Activated T-helper 1 cell treated with Interleukin-2 at 50 U/mL for 16 hours (primary cell): ENCODE measurements at places on chromosomes 6 and 20.

DNA sequence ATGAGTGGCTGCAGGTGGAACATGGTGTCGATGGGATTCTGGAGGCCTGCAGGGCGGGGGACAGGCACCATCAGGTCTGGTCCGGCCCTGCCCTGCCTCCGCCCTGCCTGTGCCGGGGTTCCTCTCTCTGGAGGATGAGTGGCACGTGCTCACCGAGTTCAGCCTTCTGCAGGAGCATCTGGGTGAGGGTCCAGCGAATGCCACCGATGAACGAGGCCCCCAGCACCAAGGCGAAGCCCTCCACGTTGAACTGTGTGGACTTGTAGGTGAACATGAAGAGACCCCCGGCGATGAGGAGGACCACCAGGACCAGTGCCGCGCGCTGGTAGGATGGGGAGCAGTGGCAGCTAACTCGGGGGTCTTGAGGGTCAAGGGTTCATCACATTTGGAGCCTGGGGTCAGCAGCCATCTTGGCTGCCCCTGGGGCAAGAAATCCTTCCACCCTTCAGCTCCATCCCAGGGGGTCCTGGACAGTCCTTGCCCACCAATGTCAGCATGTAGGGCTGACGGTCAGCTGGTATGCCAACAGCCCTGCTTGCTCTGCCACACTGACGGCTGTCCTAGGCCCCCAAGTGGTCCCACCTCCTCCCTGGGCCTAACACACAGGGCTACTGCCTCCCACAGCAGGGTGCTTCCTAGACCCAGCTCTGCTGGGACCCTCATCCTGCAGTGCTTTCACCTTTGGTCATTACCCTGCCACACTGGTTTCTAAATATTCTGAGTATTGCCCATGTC, 46.8 kb upstream of the CDH22 start:
- no peak for DNase-seq

GRCh38 chr20:56573986-56574385, 40.9 kb downstream of the FAM209B start:
- DNase-seq = no peak

DNA sequence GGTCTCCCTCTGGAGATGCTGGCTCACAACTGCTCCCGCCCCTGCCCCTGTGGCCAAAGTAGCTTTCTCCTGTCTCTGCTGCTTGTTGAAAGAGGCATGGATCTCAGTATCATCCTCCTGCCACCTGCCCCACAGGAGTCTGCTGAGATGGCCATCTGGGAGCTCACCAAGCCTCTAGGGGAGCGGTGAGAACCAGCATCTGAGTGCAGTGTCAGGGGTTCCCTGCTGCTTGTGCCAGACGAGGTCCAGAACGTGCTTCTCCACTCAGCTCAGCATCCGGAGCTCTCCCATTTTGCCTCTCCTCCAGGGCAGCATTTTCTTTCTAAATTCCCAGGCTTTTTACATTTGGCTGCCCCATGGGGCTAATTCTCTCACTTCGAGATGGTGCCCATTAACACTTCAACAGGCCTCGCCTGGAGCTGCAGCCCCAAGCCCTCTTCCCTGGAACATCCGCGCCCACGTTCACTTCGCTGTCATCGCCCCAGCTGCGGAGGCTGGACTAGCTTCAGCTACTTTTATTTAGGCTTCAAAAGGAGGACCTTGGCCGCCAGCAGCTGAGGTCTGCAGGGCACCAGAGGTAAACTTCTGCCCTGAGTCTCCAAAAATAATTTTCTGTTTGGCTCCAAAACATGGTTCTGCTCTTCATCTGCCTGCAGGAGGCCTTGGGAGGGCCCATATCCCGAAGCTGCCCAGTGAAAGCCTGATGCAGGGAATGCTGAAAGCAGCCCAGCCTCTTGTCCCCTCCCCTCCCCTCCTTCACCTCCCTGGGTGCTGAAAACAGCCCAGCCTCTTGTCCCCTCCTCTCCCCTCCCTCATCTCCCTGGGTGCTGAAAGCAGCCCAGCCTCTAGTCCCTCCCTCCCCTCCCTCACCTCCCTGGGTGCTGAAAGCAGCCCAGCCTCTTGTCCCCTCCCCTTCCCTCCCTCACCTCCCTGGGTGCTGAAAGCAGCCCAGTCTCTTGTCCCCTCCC, 25.2 kb upstream of the MLN start:
- no peak for DNase-seq

GRCh38 chr20:62088258-62089127, 22.8 kb upstream of the TAF4 start:
- no peak for DNase-seq

GRCh38 chr20:63873477-63873971, 8.5 kb downstream of the TPD52L2 start:
- no peak for DNase-seq

- no peak for DNase-seq
These were observed 46.7 kb downstream of the SERAC1 start for GRCh38 chr6:158121335-158121734.

DNA sequence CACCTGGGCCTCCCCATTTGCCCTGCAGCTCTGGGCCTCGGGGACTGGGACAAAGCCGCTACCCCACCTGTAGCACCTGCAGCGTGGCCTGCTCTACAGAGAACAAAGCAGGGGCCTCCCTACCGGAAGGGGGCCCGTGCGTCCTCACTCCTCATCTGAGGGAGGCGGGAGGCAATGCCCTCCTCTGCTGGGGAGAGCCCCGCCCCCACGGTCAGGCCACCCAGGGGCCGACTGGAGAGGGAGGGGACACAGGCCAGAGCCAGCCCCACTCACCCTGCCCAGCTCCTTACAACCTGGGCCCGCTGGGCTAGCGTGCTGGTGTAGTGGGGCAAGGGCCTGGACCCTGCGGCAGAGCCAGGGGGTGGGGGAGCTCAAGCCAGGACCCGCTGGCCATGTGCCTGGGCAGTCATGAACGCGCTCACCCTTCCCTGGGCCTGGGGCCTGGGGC, 8.0 kb downstream of the LAMA5 start:
- DNase-seq = no peak

DNA sequence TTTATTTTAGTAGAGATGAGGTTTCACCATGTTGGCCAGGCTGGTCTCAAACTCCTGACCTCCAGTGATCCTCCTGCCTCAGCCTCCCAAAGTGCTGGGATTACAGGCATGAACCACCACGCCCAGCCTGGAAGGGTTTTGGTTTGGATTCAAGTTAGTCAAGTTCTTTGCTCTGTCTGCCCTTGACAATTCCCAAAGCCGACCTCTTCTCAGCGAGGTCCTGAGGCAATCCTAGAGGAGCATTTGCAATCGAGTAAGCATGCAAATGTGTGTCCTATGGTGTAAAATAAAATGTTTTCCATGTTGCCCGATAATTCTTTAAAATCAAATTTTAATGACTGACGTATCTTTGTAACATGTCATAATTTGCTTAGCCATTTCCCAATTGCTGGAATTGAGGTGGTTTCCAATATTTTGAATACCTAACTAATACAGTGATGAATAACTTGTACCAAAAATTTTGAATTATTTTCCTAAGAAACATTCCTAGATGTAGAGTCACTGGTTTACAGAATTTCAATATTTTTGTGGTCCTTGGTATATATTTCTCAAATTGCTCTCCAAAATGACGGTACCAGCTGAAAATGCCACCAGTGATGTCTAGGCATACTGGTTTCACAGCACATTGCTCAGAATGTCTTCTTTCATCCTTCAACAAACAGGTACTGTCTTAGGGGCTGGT, 38.7 kb downstream of the GTF2H5 start:
- no peak for DNase-seq

GRCh38 chr20:13638162-13638495, 603 bp downstream of the TASP1 start:
- DNase-seq = no peak

- no peak for DNase-seq
These were observed 435 bp downstream of the ZSWIM3 start for GRCh38 chr20:45857882-45858216.

GRCh38 chr20:38152621-38153221, 12.3 kb downstream of the TGM2 start:
- no peak for DNase-seq

- no peak for DNase-seq
These were observed 2.6 kb downstream of the CD164 start for GRCh38 chr6:109379711-109380110.

GRCh38 chr20:61560361-61560853, 308.3 kb downstream of the CDH4 start:
- no peak for DNase-seq

GRCh38 chr6:38720295-38720694, 5.2 kb downstream of the DNAH8 start:
- no peak for DNase-seq

DNA sequence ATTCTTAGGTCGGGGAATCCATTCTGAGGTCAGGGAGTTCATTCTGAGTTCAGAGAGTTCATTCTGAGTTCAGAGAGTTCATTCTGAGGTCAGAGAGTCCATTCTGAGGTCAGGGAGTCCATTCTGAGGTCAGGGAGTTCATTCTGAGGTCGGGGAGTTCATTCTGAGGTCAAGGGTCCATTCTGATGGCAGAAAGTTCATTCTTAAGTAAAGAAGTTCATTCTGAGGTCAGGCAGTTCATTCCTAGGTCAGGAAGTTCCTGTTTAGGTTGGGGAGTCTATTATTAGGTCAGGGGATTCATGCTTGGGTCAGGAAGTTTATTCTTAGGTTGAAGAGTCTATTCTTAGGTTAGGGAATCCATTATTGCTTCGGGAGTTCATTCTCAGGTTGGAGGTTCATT, 16.5 kb upstream of the NXT1 start:
- no peak for DNase-seq

DNA sequence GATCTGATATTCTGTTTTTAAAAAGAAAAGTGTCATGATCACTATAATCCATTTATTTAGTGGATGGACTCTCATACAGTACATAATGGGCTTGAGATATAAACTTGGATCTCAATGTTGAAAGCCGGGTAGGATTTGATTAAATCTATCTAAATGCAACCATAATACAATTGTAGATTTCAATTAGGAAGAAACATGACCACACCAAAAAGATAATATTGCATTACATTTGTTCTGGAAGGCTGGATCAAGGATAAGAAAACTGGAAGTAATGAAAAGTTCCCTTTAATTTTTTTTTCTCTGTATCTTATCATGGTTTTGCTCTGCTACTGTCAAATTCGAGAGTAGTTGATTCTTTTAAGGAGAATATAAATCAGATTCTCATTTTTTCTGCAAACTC, 51.3 kb upstream of the UFL1 start:
- DNase-seq = no peak

- DNase-seq = no peak
These were observed 128.9 kb downstream of the ELOVL4 start for GRCh38 chr6:79818471-79818870.

DNA sequence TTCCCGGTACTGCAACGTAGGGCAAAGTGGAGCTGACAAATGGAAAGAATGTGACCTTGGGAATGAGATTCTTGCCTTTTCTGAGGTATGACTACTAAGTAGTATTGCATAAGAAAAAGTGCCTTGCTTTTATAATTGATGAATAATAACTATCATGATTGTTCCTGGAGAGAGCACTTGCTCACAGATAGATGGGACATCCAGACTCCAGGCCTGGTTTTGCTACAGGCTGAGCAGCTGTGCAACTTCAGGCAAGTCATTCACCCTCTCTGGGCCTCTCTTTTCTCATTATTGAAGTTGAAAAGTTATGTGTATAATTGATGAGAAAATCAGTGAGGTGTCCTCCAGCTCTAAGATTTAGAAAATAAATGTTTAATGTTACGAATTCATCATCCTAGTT, 53.6 kb upstream of the MBOAT1 start:
- DNase-seq = no peak

- no peak for DNase-seq
These were observed 123.9 kb downstream of the MAFB start for GRCh38 chr20:40565001-40565681.

DNA sequence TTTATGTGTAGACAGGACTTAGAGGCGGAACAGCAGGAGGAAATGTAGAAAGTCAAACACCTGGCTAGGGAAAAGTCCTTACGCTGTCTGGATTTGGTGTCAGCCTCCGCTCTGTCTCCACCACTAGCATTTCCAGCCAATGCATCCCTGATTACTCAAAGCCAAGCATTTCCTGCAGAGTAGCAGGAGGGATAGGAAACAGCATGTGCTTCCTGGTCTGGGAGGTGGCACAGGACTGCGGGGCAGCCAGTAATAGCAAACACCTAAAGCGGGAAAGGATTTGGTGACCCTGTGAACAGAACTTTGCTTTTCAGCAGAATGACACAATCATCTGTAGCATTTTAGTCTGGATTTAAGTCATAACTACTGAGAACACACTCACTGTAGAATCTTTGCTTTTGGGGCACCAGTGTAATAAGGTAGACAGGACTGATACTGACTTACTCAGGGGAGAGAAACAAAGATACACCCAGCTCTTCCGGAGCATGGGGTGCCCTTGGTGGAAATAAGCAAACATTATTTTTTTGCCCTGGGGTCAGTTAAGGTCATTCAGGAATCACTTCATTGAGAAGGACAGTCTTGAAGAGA, 133.3 kb upstream of the AHI1 start:
- no peak for DNase-seq

DNA sequence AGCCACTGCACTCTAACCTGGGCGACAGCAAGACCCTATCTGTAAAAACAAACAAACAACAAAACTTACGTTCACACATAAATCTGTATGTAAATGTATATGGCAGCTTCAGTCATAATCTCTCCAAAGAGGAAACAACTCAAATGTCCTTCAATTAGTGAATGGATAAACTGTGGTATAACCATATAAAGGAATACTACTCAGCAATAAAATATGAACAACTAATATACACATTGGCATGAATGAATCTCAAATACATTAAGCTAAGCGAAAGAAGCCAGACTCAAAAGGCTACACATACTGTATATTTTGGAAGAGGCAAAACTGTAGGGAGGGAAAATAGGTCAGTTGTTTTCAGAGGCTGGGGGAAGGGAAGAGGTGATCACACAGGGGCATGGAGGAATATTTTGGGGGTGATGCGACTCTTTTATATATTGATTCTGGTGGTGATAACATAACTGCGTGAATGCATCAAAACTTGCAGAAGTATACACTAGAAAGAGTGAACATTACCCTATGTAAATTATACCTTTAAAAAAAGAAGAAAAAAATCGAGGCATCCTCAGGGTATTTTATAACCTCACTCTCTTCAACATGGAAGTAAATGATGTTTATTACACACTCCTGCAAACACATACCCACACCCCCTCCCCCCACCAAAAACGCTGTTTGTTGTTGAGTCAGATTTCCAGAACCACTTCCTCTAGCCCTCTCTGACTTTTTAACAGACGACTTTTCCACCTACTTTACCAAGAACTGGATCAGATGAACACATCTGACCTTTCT, 115.2 kb upstream of the RNF24 start:
- DNase-seq = no peak

- no peak for DNase-seq
These were observed 3.0 kb downstream of the PPP1R14C start for GRCh38 chr6:150145830-150146229.

DNA sequence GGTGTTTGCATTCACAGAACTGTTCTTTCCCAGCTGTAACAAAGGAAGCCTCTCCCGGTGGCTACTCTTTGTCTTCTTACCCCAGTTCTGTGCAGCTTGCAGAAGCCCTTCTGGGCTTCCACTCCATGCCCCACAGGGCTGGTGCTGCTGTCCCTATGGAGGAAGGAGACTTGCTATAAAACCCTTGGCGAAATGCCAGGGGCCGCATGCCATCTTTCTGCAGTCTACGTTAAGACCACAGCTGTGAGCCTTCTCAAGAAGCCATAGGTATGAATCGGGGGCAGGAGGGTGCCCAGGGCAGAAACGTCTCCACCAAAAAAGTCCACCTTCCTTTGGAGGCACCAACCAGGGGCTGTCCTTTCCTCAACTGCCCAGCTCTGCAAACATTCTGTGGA, 60.7 kb downstream of the PRND start:
- no peak for DNase-seq
